Right cardiac atrium (tissue), 5 donors: ENCODE measurements at places on chromosomes 3 and 15.

GRCh38 chr3:16373341-16373946 lies 108.4 kb downstream of the OXNAD1 start:
- no peak for DNase-seq

GRCh38 chr3:197302696-197303341 lies 4.4 kb upstream of the DLG1 start:
- no peak for DNase-seq

DNA sequence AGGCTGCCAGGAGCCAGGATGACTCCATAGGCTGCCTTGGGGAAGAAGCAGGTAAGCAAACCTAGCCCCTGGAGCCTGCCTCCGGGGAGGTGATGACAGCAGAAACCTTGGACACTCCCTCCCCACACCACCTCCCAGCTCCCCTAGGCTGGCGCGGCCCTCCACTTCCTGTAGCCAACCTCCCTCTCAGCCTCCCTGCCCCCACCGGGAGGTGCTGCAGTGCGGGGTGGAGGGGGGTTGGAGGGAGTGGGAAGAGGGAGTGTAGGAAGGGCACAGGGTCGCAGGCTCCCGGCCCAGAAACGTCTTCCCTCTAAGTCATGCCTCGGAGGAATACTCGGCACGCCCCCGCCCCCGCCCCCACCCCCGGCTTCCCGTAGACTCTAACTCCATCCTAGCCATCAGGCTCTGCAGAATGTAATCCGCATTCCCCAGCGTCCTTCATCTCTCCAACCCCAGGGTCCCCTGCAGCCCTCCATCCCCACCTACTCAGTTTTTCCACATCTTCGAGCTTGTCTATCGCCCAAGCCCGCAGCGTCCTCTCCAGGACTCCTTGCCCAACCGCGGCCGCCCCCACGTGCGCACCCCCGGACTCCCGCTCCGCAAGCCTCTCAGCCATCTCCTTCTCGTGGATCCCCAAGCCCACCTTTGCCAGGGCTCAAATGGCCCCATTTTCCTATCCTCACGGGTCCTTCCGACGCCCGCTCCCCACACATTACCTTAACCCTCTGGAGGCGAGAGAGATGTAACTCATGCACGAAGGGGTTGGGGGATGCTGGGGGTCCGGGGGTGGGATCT lies 528 bp downstream of the LPCAT4 start:
- peak; percentile 89 for DNase-seq

DNA sequence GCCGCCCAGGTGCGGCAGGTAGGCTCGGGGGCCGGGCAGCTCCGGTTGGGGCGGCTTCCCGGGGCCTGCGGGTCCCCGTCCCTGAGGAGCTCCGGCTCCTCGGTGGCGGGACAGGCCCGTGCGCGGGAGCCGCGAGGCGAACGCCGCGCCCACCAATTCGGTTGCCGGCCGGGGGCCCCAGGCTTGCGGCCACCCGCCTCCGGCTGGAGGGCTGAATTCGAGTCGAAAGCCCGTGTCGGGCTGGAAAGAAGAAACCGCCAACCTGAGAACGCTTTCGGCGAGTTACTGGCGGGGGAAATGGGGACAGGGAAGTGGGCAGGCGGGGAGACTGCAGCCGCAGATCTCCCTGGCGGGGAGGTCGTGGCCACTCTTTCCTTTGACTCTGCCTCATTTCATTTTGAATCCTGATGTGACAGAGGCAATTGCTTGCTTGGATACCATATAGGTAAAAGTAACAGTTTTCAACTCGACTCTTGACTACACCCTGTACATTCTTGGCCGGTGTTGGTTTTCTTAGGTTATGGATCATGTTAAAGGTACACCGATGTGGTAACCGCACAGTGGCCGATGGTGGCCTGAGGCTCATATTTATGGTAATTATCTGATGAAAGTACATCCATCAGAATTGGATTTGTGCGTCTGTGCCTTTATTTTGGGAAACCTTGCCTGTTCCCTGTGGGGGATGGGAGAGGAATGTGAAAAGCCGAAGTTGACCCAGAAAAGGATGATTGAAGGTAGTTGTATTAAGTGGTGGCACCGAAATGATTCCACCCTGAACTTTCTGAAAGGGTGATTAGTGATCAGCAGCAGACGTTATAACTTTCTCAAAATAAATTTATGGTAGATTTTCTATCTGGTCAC lies 1.7 kb downstream of the B3GNT5 start:
- DNase-seq, result peak; percentile 57

DNA sequence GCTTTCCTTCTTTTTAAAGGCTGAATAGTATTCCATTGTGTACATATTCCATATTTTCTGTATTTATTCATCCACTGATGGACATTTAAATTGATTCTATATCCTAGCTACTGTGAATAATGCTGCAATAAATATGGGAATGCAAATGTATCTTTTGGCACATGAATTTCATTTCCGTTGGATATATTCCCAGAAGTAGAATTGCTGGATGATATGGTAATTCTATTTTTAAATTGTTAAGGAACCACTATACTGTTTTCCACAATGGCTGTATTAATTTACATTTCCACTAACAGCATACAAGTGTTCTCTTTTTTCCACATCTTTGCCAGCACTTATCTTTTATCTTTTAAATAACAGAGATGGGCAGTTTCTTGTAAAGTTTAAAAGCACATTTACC lies 302.7 kb downstream of the CTNNB1 start:
- DNase-seq, result no peak
